ENCODE measurements at places on chromosomes 12 and 14.

DNA sequence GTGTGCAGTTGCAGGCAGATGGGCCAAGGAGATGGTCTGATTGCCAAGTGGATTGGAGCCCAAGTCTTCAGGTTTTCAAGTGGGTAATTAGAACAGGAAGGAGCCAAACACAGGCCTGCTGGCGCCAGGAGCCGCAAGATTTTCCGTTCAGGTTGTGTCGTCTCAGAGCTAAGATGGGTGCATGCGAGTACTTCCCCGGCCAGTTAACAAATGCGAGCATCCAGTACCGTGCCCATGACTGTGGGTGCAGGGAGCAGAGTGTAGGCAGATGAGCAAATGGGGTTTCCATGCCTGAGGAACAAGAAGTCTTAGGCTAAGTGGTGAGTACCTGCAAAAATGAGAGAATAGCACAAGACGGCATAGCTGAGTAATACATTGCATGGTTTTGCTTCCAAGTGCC, 90.5 kb downstream of the CHST11 start:
- no peak for DNase-seq

- DNase-seq = no peak
Observed at GRCh38 chr12:105294886-105295479, 35.5 kb upstream of the C12orf75 start.

DNA sequence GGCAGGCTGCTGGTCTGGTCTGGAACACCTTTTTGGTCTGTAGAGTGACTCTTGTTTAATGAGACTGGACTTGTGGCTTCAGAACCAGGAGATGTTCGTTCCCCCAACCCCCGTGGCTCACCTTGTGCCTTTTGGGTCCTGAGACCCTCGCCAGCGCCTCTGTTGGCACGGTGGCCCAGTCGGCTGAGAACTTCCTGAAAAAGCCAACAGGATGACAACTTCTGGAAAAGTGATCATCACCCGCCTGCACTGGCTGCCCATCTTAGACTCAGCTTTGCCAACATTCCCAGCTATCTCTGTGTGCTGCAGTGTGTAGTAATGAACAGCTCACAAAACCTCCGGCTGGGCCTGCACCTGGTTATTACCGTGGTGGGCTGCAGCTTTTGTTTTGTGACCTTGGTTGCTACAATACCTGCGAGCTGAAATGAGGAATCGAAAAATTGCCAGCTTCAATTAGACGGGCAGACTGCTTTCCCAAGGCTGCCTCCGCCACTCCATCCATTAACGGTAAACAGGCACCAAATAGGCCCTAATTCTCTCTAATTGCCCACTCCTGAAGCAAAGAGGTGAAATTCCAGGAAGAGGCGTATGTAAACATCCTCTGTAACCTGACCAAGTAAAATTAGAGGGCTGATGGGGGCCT, 16.0 kb downstream of the MEG3 start:
- DNase-seq = no peak

- DNase-seq = no peak
Observed at GRCh38 chr12:110530511-110530910, 28.4 kb downstream of the RAD9B start.

DNA sequence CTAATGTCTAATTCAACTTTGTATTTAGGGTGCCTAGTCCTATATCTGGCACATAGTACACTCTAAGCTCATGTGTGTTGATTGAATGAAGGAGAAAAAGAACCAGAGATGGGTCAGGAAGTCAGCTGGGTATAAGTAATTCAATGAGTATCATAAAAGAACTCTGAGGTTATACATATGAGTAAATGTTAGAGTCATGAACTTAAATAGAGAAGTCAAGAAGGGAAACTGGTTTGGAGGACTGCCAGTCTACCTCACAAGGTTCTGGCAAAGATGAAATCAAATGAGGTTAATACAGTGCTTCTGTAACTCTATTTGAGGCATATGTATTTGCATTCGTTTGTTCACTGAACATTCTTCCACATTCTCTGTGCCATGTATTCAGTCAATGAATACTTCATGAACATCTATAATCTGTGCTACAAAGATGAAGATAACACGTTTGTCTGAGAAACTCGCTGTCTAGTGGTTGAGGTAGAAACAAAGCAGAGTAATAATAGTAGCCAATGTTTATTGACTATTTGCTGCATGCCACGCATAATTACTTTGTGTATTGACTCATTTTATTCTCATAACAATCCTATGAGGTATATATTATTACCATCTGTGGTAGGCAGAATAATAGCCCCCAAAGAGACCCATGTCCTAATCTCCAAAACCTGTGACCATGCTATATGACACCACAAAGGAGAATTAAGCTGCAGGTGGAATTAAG, 88.9 kb downstream of the PTGER2 start:
- DNase-seq = no peak

- DNase-seq = no peak
Observed at GRCh38 chr12:25752710-25753309, 199.7 kb upstream of the LMNTD1 start.

- DNase-seq = peak; percentile 7
Observed at GRCh38 chr12:120639771-120640721, at the start of gene CABP1. Gene CABP1, plus strand, starts transcription at chr12:120640626. Its CDS starts 60 bp downstream, at chr12:120640686.

GRCh38 chr14:29668201-29668600, 259.4 kb downstream of the PRKD1 start:
- no peak for DNase-seq

GRCh38 chr12:108505129-108505528, 9.9 kb upstream of the FICD start:
- DNase-seq = no peak

DNA sequence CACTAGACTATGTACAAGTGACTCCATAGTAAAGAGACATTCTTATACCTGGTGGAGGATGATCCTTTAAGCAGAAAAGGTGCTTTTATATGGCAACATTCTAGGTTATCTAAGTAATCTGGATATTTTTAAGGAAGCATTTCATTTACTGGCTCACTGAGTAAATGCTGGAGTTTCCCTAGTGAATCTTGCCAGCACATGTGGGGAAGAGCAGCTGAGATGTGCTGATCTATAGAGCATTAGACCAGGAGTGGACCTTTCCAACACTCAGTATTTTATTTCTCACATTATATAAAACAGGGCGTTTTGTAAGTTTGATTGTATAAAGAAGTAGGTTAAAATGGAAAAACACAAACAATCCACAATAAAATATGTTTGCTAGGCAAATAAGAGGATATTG, 478.5 kb downstream of the ATP23 start:
- DNase-seq = no peak

- DNase-seq = no peak
Observed at GRCh38 chr12:89350630-89351488, 1.4 kb downstream of the DUSP6 start.

- DNase-seq = no peak
Observed at GRCh38 chr14:98949051-98949450, 322.9 kb downstream of the BCL11B start.

- no peak for DNase-seq
Observed at GRCh38 chr14:104567141-104567956, 12.2 kb upstream of the C14orf180 start.
